ENCODE measurements at places on chromosomes 16 and 17.

GRCh38 chr17:5975661-5976060 lies 94.5 kb upstream of the WSCD1 start:
- DNase-seq, result no peak

GRCh38 chr17:60352071-60352470 lies 39.9 kb downstream of the USP32 start:
- no peak for DNase-seq

GRCh38 chr17:55691666-55692065 lies 31.0 kb downstream of the TMEM100 start:
- no peak for DNase-seq

DNA sequence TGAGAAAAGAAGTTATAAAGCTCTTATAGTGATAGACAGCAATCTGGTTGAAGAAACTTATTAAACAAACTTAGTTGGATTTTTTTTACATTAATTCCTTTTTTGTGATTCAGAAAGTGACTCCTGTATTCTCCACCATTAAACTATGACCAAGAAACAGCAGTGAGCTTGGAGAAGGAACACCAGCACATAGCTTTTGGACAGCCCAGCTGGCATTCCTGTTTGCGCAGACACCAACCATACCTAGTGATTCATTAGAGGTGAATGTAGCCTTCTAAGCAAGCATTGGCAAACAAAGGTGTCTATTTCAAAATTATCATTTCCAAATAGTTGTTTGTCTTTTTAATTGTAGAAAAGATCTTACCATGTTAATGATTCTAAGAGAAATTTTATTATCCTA lies 94.4 kb downstream of the STXBP4 start:
- DNase-seq, result no peak

GRCh38 chr17:2804912-2805311 lies 8.7 kb downstream of the RAP1GAP2 start:
- no peak for DNase-seq

GRCh38 chr17:29625037-29625750 lies 2.5 kb upstream of the CORO6 start:
- peak; percentile 39 for DNase-seq

DNA sequence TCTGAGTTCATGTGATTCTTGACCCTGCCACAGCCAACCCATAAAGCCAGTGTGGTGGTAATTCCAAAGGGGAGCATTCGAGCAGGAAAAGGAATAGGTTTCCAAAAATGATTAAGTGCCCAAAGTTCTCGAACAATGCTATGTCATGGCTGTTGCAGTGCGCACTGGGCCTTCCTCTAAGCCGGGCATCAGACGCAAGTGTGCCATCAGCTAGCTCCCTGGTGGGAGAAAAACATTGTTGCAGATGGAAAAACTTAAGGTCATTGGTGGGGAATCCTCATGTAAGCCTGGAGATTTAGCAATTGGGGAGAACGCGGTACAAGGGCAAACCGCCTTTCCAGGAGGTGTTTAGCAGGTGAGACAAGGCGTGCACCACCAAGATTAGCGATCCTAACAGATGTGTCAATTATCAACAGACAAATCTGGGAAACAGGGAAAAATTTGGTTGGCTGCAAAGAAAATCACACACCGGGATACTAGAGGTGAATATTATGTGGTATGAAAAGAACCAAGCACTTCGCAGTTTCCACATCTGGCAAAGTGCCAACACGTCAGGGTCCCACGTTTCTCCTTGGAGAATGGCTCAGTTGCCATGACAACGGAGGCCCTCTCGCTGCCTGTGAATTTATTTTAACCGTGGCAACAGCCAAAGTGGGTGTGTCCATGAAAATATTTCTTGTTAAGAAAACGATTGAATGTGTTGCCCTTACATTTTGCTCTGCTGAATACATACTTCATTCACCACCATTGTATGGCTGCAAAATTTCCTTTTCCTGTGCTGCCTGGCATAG lies 118.5 kb upstream of the CACNG5 start:
- DNase-seq, result no peak

DNA sequence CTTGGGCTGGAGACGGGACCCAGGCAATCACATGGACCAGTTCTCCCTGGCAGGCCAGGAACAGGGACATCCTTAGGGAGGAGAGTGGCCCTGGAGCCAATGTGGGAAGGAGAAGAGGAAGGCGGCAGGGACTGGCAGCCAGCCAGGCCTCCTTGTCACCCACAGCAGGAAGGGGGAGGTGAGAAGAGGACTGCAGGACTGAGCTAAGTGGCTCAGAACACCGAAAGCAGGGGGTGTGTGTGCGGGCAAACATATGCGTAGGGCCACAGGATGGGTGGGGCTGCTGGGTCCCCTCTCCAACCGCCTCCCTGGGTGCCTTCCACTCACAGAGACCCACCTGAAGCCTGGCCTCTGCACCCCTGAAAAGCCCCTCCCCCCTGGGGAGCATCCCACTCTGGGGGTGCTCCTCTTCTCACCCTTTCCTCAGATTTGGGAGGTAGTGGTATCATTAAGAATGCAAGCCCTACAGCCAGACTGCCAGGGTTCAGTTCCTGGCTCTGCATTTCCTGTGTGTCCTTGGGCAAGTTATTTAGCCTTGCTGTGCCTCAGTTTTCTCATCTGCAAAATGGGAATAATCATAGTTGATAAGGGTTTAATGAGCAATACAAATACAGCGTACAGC lies 8.1 kb downstream of the PNMT start:
- DNase-seq, result no peak

- no peak for DNase-seq
Measured at GRCh38 chr16:84229471-84229870, 10.3 kb downstream of the KCNG4 start.

GRCh38 chr16:74078511-74079231 lies 217.9 kb upstream of the PSMD7 start:
- DNase-seq, result no peak

DNA sequence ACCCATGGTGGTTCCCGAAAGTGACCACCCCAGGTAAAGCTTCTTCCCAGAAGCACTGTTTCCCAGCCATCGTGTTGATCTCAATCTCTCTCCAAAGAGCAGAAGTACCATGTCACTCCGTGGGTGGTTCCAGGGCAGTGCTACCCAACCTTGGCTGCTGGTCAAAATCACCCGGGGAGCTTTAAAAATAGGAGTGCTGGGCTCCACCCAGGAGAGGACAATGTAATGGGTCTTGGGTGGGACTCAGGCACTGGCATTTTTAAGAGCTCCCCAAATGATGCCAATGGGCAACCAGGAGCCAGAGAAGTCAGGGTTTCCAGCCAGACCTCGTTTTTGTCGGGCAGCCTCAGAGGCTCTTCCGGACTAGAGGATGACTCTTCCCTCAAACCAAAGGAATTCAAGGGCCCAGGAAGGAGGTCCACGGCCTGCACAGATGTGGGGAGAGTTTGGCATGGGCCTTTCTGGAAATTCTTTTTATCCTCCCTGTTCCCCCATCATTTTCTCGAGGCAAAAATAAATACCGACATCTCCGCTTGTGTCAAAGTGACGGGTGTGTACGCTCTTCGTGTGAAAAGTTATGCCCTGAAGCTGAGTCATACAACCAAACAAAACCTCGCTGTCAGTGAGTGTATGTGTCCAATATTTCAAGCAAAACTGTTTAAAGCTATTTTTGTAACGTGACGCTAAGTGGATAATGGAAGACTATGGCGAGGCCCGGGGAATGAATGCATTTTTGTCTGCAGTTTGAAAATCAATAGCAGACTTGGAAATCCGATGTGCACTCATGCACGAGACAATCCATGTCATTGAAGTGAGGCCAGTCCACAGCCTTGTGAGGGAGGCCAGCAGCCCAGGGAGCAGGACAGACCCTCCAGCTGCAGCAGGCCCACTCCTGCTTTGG lies 364.1 kb downstream of the FOXL1 start:
- DNase-seq, result peak; percentile 31

DNA sequence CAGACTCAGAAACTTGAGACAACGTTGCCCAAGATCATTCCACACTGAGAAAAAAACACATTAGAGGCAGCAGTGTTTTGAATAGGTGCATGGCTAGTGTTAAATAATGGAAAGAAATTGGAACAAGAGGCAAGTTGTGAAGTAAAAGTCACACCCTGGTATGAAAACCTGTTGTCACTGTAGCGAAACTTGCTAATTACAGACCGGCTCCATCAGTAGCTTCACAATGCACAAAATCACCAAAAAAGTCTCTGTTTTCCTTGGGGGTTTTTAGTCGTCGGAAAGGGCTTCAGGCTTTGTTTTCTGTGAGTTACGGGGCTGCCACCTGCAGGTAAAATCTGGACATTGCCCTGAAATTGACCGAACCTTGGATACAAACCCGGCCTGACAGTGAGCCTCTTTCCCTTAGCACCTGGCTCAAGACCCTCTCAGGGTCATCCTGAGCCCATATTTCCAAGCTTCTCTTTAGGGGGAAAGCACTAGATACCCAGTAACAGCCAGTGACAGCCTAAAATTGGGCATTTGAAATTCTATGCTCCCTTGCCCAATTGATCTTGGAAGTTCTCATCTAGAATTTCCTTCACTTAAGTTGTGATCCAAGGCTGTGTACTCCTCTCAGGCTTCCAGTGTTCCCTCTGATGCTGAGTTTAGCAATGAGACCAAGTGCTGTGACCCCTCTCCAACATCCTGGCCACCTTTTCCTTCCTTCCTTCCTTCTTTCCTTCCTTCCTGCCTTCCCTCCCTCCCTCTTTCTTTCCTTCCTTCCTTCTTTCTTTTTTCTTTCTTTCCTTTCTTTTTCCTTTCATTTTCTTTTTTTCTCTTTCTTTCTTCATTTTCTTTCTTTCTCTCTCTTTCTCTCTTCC lies 7.2 kb upstream of the GRB2 start:
- peak; percentile 57 for DNase-seq

GRCh38 chr16:54605536-54606066 lies 319.0 kb upstream of the IRX3 start:
- no peak for DNase-seq

- DNase-seq, result no peak
Measured at GRCh38 chr17:80989586-80989913, 2.1 kb upstream of the CHMP6 start.

GRCh38 chr16:67767953-67768352 lies 38.4 kb downstream of the RANBP10 start:
- DNase-seq, result peak; percentile 69

DNA sequence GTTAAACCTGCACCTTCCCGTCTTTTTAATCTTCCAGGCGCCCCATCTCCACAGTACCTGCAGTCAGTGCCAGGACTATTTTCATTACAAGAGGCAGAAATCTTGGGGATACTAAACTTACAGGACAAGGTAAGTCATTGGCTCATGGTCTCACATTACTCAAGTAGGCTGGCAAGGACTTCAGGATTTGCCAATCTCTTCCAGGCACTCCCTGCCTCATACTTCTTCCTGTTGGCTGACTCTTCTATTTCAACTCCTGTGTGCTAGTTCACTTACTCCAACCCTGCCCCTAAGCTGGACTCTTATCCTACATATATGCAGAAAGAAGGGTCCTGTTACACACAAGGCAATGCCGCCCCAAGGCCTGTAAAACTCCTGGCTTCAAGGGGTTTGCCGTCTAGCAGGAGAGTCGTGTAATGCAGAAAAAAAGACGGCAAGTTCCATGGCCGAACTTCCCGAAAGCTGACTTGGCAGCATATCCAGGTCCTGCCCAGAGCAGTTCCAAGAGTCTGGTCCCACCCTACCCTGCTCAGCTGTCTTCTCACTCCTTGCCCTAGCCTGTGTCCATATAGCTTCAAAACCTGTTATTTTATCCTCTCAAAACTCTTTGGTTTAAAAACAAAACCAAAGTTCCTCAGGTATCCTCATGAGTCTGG lies 14.8 kb downstream of the ERN1 start:
- DNase-seq, result no peak

GRCh38 chr16:86884390-86884650 lies 306.0 kb downstream of the FOXL1 start:
- no peak for DNase-seq

DNA sequence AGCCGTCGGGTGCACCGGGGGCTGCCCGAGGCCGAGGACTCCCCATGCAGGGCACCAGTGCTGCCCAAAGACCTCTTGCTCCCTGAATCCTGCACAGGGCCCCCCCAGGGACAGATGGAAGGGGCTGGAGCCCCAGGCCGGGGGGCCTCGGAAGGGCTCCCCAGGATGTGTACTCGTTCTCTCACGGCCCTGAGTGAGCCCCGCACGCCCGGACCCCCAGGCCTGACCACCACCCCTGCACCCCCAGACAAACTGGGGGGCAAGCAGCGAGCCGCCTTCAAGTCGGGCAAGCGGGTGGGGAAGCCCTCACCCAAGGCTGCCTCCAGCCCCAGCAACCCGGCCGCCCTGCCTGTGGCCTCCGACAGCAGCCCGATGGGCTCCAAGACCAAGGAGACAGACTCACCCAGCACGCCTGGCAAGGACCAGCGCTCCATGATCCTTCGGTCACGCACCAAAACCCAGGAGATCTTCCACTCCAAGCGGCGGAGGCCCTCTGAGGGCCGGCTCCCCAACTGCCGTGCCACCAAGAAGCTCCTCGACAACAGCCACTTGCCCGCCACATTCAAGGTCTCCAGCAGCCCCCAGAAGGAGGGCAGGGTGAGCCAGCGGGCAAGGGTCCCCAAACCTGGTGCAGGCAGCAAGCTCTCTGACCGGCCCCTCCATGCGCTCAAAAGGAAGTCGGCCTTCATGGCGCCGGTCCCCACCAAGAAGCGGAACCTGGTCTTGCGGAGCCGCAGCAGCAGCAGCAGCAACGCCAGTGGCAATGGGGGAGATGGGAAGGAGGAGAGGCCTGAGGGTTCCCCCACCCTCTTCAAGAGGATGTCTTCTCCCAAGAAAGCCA lies 40.6 kb downstream of the SREBF1 start:
- DNase-seq, result no peak

DNA sequence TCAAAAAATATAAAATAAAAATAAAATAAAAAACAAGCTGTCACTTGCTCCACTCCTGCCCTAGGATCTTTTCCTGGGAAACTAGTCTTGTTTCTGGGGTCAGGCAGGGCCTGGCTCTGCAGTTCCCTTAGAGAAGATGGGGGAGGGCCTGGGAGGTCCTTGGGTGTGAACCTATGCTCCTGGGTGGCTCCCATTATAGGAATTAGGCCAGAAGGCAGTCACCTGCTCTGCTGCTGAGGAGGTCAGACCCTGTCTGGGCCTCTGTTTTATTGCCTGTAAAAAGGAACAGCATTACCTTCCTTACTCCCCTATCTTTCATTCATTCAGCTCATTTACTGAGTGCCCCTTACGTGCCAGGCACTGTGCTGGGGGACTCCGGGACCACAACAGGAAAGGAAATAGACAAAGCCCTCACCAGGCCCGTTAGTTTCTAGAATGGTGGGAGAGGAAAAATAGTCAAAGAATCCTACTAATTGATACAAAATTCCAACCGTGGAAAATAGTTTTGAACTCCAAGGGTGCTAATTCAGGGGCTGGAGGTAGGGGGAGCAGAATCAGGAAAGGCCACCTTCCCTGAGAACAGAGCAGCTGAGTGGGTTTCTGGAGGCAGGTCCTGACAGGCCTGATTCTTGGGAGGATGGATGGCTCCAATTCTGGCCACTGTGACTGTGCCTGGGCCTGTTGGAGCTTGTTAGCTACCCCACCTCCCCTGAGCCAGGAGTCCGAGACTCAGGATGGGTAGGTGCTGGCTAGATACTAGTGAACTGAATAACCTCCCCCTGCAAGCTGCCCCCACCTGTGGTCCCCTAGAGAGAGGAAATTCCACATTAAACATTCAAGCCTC lies 1.3 kb upstream of the SLC46A1 start:
- no peak for DNase-seq

- no peak for DNase-seq
Measured at GRCh38 chr17:58889928-58890327, 134.3 kb downstream of the PPM1E start.

GRCh38 chr17:76394166-76394565 lies 9.8 kb downstream of the SPHK1 start:
- DNase-seq, result no peak

GRCh38 chr17:55210292-55210691 lies 54.5 kb upstream of the HLF start:
- DNase-seq, result no peak

Measured in fibroblast of the conjunctiva (primary cell).